Fibroblast of skin of left quadriceps (primary cell): ENCODE measurements at places on chromosomes 4 and X.

DNA sequence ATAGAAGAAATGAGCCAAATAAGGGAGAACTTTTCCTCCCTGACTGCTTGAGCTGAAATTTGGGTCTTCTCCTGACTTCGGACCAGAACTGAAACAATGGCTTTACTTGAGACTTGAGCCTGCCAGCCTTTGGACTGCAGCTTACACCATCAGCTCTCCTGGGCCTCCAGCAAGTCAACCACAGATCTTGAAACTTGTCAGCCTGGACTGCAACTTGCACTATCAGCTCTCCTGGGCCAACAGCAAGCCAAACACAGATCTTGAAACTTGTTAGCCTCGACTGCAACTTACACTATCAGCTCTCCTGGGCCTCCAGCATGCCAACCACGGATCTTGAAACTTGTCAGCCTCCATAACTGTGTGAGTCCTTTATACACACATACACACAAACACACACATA is 425.9 kb upstream of the PCDH7 start:
- no peak for DNase-seq

DNA sequence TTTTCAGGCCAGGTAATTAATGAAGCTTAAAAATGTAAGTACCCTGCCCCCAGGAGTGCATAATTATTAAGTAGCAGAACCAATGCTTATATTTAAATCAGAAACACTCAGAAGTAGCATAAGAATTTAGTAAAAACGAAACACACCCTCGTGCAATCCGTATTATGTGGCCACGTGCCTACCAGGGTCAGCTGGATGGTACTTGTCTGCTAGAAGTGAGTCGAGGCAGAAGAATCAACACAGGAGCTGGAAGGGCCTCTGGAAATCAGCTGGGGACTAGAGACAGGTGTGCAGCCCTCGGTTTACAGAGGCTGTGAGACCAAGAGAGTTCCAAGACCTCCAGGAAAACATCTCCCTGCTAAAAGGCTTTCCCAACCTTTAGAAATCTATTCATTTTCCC is 559 bp upstream of the FAM47E start:
- DNase-seq = no peak

DNA sequence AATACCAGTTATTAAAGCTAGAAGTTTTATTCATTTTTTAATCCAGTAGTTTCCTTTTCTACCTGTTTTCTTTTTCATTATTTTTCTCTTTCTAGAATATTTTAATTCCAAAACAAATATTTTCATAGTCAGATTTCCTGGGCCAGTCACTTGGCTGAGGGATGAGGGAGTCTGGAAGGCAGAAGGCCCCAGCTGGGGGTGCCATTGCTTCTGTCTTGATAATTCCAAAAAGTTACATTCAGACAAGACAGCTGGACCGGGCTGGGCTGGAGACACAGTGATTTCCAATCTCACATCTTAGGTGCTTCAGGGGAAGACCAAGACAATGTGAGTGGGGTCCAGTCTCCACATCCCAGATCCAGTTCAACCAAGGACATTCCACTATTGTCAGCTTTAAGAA is 263.5 kb downstream of the TMA16 start:
- no peak for DNase-seq

GRCh38 chr4:88623097-88623496 is 30.8 kb downstream of the HERC3 start:
- DNase-seq = peak; percentile 86

GRCh38 chrX:104641176-104641575 is 75.2 kb downstream of the IL1RAPL2 start:
- no peak for DNase-seq

GRCh38 chr4:56048702-56049431 is 100.1 kb downstream of the CEP135 start:
- DNase-seq = peak; percentile 34

DNA sequence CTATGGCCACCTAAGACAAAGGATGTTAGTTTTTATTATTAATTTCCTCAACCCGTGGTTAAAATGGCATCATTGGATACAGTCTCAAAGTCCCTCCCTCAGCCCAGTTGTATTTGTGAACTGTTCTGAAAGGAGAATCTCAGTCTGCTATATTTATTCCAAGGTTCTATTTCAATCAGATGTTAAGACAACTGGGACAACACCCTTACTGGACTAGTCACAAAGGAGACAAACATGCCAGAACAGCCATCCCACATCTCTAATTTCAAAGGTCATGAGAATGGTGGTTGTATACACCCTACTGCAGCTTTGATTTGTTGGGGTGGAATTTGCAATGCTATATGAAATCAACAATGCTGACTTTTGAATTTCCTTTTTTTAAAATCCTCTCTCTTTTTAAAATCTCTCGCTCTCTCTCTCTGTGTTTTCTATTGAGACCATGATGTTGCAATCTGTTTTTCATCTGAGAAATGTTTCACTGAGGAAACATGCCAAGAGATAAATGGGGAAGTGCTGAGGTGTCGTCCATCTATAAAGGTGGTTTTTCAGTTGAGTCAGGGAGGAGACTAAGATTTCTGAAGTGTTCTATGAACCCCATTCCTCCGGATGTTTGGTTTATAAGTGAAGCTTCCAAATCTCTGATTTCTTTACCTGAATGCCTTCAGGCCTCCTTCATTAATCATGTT is 201.5 kb upstream of the GATB start:
- DNase-seq = no peak

DNA sequence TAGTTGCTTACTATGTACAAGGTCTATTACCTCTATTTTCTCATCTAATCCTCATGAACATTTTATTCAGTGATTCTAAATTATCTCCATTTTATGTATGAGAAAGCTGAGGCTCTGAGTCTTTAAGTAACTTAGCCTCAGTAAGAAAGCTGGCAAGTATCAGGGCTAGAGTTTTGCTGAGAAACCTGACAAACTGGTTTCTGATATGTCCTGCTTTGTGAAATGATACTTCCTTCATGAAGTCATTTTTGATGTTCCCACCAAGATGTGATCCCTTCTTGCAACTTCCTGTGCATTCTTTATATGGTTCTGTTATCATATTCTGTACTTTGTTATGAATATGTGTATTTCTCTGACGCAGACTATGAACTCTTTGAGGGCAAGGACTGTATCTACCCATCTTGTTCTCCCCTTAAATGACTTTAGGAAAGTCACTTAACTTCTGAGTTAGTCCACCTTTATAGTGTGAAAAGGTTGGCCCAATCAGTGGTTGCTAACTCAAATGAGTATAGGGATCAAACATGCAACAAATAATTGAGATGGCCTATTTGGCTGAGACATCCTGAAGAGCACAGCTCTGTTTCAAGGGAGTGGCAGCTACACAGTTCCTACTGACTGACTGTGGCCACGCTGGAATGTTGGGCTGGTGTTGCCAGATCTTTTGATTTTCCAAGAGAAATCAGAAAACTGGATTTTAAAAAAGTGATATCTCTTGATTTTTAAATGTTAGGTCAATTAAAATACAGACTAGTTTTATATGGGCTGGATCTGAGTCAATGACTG is 127.9 kb upstream of the AMOT start:
- DNase-seq = no peak

GRCh38 chr4:12145106-12145505 is 716.4 kb upstream of the HS3ST1 start:
- DNase-seq = no peak

GRCh38 chr4:93760284-93760683 is 68.3 kb upstream of the ATOH1 start:
- no peak for DNase-seq

DNA sequence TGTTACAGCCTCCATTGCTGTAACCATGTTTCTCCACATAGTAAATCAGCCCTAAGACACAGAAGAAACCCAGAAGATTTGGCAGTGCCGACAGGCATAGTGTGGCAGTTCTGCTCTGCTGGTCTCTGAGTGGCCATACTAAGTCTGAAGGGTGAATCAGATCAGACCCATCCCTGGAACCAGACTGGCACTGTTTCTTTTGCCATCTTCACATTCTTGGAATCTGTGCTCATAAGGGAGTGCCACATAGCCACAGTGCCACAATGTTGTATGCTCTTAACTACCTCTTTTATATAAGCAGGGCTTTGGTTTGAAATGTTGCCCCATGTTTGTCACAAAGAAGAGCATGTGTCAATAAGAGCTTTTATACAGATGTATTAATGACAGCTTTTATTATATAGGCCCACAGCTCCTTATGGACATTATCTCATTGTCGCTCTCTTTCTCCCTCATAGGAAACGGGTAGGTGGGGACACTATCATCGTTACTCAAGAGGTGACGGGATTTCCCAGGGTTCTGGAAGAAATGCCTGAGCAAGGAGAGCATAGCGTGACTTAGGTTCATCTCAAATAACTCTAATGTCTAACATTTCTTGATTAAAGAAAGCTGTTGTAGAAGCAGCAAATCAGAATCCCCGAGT is 128.2 kb downstream of the CBR4 start:
- no peak for DNase-seq

GRCh38 chr4:184228056-184228705 is 10.5 kb upstream of the ENPP6 start:
- DNase-seq = no peak

DNA sequence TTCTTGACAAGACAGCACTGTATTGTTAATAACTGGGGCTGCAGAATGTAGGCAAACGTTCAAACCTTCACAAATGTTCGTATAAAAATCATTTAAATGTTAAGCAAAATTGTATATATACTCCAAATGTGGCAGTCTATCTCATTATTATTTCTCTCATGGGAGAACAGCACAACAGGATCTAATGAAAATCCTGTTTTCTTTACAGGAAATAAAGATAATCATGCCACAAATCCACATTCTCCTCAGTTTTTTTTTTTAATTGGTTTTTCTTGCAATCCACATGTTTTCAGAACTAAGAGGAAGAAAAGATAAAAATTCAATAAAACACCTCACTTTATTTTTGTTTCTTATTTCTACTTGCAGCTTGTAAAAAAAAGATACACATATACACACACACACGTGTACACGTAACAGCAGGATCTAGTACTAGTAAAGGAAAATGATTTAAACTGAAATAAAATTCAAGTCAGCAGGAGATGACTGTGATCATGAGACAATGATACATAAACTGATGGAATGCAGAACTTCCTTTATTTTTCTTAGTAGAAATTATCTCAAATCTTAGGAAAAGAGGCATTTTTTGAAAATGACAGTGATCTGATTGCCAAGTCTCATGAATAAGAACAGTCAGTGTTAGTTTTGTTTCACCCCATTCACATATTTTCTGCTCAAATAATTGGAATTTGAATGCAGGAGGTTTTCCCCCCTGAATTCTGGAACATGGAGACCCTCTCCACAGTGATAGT is 11.3 kb downstream of the APBB2 start:
- no peak for DNase-seq

DNA sequence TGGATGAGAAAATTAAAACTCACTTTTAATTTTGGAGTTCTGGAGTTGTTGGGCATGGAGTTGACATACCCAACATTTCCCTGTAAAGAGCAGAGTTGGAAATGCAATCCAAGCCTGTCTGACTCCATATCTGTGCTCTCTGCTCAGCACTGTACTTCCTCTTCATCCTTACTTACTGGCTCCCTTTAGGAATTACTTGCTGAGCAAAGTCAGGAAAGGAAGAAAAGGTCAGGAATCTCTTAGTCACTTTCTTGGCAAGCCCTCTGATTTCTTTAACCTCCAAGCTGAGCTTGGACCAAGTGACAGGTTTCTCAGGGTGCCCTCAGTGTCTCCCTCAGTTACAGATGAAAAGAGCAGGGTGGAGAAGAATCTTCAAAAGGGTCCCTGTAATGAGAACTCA is 501.5 kb downstream of the ZIC3 start:
- DNase-seq = no peak
